G401 (cell line): ENCODE measurements at places on chromosomes 2 and 18. TPM values are rescaled to one million over a fixed set of nuclear protein-coding genes. Genes with fewer than 3 reads are reported as not detected.

Gene GREB1L
- 7.6 and 11.7 TPM in 2 replicates for total RNA-seq

Gene PLGLB1
- 0.92 and 1.4 TPM in 2 replicates for total RNA-seq

Gene ICOS
- not detected in 2 replicates for total RNA-seq

GRCh38 chr18:74869904-74870863 lies 272.5 kb downstream of the ZNF407 start:
- DNase-seq = no peak

- DNase-seq = no peak
These were observed 26.1 kb upstream of the SPTBN1 start for GRCh38 chr2:54429811-54430551.

DNA sequence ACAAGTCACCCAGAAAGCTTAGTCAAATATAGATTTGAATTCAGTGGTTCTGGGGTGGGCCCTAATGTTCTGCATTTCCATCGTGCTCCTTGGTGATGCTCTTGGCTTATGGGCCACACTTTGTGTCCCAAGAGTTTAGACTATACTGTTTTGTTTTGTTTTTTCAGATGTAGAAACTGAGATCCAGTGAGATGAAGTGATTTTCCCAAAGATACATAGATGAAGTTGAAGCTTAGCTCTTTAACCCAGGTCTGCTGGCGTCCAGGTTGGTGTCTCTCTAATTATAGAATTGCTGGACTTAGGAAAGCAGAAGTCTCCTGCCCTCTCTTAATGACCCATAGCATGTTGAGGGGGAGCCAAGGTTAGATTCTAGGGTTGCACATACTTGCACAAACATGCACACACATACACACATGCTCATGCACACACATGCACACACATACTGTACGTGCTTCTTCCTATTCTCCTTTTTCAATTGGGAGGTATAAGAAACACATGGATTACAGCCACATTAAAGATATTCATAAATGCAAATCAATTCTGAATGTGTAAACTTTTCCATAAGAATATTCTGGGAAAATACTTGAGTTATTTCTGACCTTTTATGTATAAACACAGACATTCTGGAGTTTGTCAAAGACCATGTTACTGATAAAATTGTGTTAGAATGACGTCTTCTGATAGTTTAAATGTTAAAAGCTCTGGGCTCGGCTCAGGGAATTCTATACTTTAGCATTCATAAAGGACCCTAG lies 41.3 kb upstream of the IL1R1 start:
- no peak for DNase-seq

GRCh38 chr18:46502444-46502843 lies 154.6 kb downstream of the LOXHD1 start:
- no peak for DNase-seq

- no peak for DNase-seq
These were observed 31.6 kb upstream of the CCBE1 start for GRCh38 chr18:59728816-59729215.

- DNase-seq = no peak
These were observed 43.9 kb downstream of the RTN4 start for GRCh38 chr2:55006306-55006705.

- no peak for DNase-seq
These were observed 14.5 kb upstream of the DARS1 start for GRCh38 chr2:135999899-136000298.

- DNase-seq = no peak
These were observed 178.6 kb downstream of the MYCN start for GRCh38 chr2:16118611-16119590.

- no peak for DNase-seq
These were observed 250.7 kb downstream of the GBX2 start for GRCh38 chr2:235917506-235917905.

DNA sequence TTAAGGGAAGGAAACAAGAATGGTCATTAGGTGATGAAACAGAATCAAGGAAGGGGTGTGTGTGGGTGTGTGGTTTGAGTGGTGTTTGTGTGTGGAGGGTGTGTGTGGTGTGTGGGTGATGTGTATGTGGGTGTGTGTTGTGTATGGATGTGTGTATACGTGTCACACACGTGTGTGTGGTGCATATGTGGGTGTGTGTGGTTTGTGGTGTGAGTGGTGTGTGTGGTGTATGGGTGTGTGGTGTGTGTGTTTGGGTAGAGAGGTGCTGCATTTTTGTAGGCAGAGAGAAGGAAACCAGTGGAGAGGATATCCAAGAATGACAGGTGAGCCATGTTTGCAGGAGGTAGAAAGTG lies 1.1 kb upstream of the CEP192 start:
- DNase-seq = no peak

DNA sequence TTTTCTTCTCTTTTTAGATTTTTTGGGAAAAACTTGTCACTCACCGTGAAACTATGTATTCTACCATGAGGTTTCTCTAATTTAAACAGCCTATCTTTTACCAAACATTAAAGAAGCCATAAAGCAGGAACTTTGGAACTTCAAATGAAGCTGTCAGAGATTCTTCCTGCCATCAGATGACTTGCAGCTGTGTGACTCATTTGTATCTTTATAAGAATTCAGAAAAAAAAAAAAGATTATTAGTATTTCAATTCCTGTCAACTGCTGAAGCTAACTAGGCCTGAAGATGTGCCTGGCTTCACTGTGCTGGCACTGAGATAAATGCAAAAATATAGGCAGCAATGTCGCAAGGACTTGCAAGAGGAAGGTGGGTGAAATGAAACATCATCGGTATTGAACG lies 1399.1 kb upstream of the PIK3C3 start:
- DNase-seq = no peak

DNA sequence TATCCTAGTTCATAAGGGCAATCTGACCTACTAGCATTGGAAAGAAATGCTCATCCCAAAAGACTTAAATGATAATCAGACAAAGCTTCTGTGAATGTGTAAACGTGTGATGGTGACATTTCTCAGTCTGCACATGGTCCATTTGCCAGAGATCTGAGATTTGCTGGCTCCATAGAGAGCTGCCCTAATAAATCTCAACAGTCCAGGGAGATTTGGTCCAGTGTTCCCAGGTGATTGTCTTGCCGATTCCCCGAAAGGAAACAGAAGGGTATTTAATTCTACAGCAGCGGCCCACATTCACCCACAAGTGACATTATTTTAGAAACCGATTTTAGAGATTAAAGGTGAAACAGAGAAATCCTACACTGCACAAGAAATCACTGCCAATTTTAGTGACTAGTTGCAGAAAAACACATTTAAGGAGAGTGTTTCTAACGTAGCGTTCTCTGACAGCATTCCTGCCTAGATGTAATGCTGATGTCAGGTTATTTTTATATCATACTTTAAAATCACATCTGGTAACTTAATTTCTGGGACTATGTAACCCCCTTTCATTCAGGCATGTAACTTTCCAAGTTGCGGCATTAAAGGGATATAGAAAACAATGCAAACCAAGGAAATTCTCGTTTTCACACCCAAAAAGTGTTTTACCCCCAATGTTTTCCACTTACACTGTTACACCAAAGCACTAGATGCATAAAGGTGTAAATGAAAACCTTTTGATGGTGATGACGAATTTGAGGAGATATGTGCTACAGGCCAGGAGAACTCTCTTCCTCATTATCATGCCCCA lies 231.9 kb upstream of the FN1 start:
- DNase-seq = peak; percentile 13
